Endothelial cell of coronary artery (primary cell): ENCODE measurements at places on chromosomes 3 and 15. TPM values are rescaled to one million over a fixed set of nuclear protein-coding genes. Genes with fewer than 3 reads are reported as not detected.

LRRC31 gene
- total RNA-seq, result not detected in 2 replicates

UQCC5 gene
- 7.3 and 11.6 TPM in 2 replicates for total RNA-seq

TMCO5A gene
- total RNA-seq, result not detected in 2 replicates

GP9 gene
- not detected in 2 replicates for total RNA-seq

MEIS2 gene
- total RNA-seq, result 39.1 and 55.5 TPM in 2 replicates

CSPG4 gene
- under 0.01 and 8.9 TPM in 2 replicates for total RNA-seq

VPS8 gene
- total RNA-seq, result 44.2 and 57.6 TPM in 2 replicates
